ENCODE measurements at places on chromosomes 7 and 10.

DNA sequence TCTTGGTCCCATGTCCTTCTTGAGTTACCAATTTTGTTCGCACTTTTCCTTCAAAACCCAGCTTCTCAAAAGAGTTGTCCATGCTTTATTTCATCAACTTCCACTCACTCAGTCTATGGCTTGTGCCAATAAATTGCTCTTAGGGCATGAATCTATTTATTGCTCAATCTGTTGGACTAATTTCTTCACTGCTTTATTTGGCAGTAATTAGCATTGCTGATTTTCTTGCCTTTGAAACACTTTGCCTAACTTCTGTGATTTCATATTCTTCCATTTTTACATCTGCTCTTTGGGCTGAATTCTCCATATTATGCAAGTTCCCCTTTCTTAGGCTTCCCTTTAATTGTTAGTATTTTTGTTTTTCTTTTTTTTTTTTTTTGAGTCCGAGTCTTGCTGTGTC is 16.8 kb downstream of the DLD start:
- no peak for DNase-seq

- DNase-seq = no peak
These were observed 6.1 kb upstream of the DDX50 start for GRCh38 chr10:68895041-68895440.

- no peak for DNase-seq
These were observed 31.2 kb downstream of the C10orf71 start for GRCh38 chr10:49330127-49330665.

- DNase-seq = no peak
These were observed 150.8 kb downstream of the RNF216 start for GRCh38 chr7:5630670-5631069.

DNA sequence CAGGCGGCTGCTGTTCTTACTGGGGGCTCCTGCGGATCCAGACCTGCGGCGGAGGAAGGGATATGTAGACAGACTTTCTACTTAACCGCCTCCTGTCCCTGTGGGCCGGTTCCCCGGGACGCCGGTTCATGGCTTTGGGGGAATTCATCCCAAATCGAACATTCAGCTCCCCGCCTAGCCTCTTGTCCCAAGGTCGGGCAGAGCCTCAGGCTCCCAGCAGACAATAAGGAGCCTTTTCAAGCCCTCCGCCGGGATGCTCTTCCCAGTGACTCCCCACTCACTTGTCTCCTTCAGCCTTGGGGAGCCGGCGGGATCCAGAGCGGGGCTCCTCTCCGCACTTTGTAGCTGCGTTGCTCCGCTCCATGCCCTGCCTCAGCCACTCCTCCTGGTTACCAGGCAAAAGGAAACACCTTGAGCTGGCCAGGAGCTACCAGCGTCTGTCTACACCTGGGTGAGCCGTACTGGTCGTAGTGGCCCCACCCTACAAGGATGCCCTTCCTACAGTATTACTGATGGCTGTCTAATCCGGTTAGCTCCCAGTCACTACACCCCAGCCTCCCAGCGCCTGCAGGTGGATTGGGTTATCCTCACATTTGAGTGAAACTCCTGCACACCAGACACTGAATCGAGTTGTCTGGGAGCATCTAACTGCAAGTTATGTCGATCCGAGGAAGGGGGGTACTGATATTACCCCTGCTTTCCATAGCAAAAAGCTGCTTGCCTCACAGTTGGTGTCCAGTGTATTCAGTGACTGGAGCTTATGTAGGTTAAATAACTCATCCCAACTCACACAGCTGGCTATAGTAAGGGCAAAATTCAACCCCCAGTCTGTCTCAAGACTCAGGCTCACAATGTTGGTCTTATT is at the start of gene C10orf95:
C10orf95 (minus strand) TSS at position 439 of the 865 bp plus-strand sequence. CDS start 450 bp downstream, outside the sequence.
- no peak for DNase-seq

- no peak for DNase-seq
These were observed 39.1 kb downstream of the PDE1C start for GRCh38 chr7:32030904-32031692.

DNA sequence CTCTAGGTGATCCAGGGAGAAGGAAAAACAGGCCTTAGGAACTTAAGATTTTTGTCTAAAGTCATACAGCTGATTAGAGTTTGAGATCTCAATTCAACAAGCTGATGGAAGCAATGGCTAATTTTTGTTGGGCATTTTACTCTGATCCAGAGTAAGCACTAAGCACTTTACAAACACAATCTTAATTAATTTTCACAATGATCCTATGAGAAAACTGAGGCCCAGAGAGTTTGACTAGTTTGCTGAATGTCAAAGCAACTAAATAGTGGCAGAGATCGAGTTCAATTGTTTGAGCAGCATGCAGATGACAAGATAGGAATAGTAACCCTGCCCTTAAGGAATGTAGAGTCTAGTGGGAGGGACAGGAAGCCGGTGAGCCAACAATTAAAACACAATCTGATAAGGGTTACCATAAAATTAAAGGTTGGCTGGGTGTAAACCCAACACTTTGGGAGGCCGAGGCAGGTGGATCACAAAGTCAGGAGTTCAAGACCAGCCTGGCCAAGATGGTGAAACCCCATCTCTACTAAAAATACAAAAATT is 13.5 kb upstream of the RPEL1 start:
- DNase-seq = no peak

DNA sequence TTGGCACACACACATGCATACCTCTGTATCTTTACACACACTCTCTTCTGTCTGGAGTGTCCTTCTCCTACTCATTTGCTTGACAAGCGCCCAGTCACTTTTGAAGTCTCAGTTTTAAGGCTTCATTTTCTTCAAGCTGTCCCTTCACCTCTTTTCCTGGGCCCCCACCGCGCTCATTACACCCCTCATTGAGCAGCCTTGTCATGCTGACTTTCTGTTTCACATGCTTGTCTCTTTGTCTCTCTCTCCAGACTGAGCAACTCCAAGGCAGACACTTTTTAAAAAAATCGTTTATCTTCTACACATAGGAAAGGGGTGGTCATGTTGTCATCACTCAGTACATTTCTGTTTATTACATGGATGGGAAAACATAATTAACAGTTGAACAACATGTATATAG is 225.2 kb upstream of the FZD1 start:
- no peak for DNase-seq

- DNase-seq = no peak
These were observed 119.8 kb downstream of the NKX6-2 start for GRCh38 chr10:132665946-132666704.

DNA sequence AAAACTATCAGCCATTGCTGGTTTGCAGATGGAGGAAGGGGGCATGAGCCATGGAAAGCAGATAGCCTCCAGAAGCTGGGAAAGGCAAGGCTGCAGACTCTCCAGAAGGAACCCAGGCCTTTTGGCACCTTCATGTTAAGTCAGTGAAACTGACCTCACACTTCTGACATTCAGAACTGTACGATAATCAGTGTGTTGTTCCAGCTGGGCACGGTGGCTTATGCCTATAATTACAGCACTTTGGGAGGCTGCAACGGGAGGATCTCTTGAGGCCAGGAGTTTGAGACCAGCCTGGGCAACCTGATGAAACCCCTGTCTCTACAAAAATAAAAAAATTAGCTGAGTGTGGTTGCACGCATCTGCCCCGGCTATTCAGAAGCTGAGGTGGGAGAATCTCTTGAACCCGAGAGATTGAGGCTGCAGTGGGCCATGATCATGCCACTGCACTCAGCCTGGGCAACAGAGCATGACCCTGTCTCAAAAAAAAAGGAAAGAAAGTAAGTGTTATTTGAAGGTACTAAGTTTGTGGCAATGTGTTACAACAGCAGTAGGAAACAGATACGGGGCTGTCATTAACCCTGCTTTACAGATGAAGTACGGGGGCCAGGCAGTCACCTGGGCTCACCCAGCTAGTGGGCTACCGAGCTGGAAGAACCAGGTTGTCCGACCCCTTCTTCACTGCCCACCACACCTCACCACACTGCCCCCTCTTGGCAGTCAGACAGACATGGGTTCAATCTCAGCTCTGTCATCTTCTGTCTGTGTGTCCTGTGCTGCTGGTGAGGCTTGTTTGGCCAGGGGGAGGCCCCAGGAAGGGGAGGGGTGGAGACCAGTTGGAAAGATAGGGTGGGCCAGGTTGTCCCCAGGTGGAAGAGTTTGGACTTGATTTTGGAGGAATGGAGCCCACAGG is 18.3 kb downstream of the CHST3 start:
- DNase-seq = no peak

DNA sequence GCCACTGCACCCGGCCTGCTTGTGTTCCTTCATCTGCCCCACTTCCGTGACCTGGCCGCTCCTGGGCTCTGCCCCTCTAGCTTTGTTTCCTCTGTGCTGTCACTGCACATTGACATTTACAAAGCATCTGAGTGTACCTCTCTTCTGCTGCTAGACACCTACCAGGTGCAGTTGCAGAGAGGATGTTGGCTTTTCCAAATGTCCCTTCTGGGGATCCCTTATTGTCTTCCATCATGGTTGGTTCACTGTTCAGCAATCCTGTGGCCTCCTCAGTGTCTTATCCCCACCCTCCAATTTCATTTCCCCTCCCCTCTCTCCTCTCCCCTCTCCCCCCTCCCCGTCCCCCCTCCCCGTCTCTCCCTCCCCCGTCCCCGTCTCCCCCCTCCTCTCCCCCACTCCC is 13.8 kb downstream of the VWA2 start:
- DNase-seq = no peak

GRCh38 chr7:32068411-32069101 is 1.7 kb downstream of the PDE1C start:
- DNase-seq = no peak

GRCh38 chr7:101998906-101999240 is 181.4 kb downstream of the CUX1 start:
- DNase-seq = no peak

DNA sequence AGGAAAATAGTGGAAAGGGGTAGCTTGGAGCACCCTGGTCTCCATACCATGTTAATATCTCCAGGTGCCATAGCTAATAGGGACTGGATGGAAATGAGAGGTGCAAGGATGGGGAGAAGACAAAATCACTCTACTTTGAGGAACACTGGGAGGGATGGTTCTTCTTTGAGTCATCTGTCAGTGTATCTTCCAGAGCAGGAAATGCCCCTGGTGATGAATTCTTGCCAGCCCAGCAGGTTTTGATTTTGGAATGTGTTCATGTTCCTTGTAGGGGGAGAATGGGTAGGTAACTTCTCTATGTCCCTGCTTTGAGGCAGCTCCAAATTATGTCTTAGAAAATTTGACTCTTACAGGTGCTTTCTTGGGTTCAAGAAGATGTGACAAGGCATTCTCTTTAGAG is 177.0 kb upstream of the GLI3 start:
- DNase-seq = no peak

- DNase-seq = no peak
These were observed 175.9 kb downstream of the ZMYND11 start for GRCh38 chr10:310976-311639.

GRCh38 chr7:71800321-71800720 is 611.8 kb downstream of the CALN1 start:
- no peak for DNase-seq

- DNase-seq = no peak
These were observed 2.6 kb upstream of the GPER1 start for GRCh38 chr7:1085266-1085665.

DNA sequence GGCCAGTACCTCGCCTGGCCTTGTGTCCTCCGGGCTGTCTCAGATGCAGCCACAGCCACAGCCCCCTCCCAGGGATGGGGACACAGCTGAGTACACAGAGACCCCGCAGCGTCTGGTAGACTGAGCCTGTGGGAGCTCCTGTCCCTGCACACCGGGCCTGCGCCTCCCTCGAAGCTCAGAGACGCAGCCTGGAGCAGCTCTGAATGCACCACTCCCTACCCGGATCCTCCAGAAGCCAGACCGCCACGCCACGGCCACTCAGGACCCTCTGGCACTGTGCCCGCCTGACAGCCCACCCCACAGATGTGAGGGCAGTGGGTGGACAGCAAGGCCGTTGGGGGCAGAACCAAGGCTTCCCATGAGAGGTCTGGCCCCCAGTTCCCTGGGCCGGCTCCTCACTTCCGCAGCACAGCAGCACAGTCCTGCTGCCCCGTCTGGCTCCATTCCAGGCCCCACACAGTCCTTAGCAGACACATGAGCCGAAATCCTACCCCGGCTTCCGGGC is 40.8 kb downstream of the PAPOLB start:
- no peak for DNase-seq

DNA sequence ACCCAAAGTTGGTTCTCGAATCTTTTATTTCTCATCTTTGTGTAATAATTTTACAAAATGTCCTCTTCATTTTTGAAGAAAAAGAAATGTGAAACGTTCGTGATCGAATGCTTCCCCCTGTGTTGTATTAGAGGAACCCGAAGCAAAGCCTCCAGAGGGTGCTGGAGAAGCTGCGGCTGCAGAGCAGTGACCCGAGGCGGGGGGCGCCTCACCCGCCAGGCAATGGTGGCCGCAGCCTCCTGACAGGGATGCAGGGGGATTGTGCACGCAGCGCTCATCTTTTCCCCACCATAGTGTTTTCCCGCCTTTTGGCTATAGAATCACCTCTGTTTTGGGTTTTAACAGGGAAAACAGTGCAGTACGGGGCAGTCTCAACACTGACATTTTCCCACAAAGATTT is 307.5 kb upstream of the ANKRD30A start:
- no peak for DNase-seq

DNA sequence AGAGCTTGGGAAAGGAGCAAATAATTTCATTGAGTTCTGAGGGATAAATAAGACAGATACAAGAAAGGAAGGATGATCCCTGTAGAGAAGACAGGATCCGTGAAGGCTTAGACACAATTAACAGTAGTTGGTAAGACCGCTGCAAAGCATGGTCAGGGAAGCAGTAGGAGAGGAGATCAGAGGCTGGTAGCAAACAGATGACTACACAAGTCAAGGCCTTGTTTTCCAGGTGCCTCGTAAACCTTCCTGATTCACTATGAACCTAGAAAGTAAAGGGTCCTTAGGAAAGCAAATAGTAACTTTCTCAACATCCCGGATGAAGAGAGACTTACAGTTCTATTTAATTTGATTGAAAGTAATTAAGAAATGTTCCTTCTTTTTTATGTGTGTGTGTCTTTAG is 118.6 kb downstream of the GNAI1 start:
- no peak for DNase-seq

- DNase-seq = no peak
These were observed 50.2 kb upstream of the GNA12 start for GRCh38 chr7:2894118-2894940.

DNA sequence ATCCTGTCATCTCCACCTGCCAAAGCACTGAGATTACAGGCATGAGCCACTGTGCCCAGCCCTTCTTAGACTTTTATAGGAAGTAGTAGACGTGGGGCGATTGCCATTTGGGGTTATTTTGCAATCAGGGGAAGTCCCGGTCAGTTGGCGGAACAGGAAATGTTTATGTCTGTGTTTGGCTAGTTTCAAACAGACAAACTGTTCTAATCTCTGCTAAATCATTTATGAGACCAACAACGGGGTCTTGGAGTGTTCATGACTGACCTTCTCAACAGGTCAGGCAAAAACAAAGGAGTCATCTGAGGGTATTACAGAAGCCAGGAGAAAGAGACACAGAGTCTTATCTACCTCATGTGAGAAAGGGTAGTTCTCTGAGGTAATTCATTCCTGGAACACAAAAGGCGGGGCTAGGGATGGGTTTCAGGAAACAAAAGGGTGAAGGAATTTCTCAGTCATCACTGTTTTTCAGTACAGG is 6.6 kb upstream of the TPK1 start:
- no peak for DNase-seq

Data from retinal pigment epithelial cell (primary cell).